ENCODE measurements at places on chromosomes 16 and 17.

DNA sequence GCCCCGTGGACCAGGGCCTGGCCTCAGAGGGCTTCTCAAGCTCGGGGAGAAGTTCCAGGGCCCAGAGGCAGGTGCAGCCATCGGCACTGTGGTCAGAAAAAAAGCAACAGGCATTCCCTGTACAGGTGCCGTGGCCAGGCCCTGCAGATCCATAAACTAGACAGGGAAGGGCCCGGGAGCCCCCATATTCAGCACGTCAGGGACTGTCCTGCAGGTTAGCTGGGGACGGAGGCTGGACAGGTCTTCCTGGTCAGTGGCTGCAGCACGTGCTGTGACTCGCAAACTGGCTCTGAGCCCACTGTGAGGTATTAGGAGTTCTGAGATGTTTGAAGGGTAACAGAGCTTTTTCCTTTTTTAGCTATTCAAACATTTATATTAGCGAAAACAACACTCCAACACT is 15.0 kb upstream of the C16orf95 start:
- no peak for DNase-seq

- DNase-seq: no peak
Observed at GRCh38 chr16:12559714-12560113, 244.0 kb downstream of the CPPED1 start.

DNA sequence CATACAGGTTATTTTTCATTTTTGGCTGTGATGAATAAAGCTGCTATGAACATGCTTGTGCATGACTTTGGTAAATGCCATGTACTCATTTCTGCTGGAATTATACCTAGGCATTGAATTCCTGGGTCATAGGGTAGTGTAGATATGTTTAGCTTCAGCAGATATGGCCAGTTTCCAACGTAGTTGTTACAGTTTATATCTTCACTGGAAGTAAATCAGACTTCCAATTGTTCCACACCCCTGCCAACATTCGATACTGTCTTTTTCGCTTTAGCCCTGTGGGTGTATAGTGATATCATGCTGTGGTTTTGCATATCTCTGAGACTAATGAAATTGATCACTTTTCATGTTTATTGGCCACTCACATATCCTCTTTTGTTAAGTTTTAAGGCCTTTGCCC is 50.4 kb downstream of the ARHGAP27 start:
- no peak for DNase-seq

GRCh38 chr17:9342225-9342624 is 233.4 kb downstream of the STX8 start:
- no peak for DNase-seq

DNA sequence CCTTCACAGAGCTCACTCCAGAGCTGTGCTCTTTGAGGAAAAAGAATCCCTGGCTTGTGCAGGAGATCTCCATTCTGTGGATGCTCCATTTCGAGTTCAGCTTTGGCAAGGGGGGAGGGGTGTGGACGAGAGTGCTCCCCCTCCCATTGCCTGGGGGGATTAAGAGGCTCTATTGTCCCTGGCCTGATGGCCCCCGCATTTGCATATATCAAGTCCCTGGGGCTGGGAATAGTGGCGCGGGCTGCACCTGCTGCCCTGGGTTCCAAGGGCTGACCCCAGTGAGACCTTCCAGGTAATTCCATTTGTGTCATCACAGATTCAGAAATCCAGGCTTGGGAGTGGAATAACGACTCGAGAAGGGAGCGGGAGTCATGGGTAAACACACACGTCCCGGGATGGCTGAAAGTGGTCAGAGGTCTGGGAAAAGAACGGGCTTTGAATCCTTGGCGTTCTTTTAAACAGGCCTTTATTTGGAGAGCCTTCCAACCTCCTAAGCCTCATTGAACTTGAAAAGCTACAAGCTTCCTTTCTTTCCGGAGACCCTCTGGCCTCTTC is 479.3 kb downstream of the HS3ST3B1 start:
- no peak for DNase-seq

- no peak for DNase-seq
Observed at GRCh38 chr17:55776271-55776670, 25.4 kb downstream of the PCTP start.

GRCh38 chr16:88735616-88736015 is 29.3 kb downstream of the CTU2 start:
- DNase-seq: no peak

DNA sequence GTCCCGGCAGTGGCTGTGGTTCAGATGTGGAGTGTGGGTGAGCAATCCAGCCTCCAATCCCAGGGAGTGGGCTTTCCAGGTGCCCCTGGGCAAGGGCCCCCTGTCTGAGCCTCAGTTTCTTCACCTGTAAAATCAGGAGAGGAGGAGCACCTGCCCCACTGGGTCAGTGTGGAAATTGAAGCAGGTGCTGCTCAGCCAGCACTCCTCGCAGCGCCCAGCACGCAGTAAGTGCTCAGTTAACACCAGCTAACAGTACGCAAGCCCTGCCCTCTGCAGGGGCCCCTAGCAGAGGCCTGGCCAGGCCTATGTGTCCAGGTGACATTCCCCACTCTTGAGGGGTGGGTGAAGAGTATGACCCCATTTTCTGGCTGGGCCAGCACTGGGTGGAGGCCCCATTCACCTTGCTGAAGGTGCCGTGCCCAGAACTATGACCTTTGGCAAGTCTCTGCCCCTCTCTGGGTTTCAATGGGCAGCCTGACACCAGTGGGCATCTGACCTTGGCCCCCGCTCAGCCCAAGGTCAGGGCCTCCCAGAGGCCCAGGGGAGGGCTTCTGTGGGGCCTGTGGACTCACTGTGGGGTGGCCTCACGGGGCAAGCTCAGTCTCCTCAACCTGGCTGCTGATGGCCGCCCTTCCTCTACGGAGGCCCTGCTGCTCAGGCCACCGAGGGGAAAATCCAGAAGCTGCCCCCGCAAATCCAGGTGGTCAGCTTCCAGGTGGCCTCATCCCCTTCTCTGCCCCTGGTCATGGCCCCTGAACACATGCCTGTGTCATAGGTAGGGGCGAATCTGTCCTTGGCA is 2.5 kb downstream of the MTSS2 start:
- no peak for DNase-seq

DNA sequence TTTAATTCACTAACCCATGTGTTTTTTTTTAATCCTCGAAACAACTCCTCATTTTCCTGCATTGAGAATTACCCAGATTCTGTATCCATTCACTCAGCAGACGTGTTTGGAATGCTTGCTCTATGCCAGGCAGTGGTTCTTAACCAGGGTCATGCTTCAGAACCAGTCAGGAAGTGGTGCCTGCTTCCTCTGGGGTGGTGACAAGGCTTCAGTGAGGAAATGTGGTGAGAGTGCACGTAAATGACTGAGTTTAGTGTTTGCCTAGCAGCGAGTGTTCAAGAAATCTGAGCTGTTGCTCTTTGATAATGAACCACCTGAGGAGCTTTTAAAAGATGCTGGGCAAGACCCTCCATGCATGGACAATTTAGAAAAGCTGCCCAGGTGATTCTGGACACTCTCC is 9.9 kb downstream of the ZFP90 start:
- peak; percentile 7 for DNase-seq

- no peak for DNase-seq
Observed at GRCh38 chr17:74380959-74381808, 13.9 kb downstream of the GPR142 start.

GRCh38 chr17:76082326-76083251 is 3.6 kb downstream of the ZACN start:
- DNase-seq: no peak

DNA sequence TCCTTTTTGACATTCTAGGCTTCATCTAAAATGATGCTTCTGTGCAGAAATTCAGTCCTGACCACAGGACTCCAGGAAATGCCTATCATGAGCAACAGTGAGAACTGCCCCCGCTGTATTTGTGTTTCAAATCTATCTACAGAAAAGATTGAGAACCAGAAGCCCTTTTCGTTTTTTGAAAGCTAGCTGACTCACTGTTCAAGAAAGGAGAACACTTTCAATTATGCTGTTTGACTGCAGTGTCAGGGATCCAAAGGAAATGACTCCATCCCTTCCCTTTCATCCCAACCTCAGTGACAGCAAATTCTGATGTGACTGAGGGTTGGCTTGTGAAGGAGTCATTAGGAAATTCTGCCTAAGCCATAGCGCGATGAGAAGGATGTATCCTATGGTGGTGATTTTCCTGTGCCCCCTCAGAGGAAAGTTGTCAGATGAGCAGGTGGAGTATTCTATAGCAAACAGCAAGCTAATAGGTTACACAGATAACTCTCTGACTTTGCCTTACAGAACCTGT is 622.3 kb downstream of the TMEM114 start:
- DNase-seq: no peak

DNA sequence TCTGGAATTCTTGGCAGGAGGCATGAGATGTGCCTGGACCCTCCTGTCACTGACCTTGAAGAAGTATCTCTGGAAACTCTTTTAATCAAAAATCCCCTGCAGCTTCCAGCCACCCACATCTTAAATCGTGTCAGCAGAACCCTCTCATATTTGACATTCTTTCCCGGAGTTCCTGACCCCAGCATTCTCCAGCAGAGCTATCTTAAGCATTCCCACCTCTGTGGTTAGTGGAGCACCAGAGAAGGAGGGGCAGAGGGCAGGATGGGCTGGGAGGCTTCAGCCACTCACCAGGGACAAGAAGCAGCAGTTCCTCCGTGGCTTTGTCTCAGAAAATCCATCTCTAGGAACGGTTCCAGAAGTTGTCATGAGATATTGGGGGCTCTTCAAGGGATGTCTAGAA is 149.9 kb downstream of the RGS9 start:
- no peak for DNase-seq

DNA sequence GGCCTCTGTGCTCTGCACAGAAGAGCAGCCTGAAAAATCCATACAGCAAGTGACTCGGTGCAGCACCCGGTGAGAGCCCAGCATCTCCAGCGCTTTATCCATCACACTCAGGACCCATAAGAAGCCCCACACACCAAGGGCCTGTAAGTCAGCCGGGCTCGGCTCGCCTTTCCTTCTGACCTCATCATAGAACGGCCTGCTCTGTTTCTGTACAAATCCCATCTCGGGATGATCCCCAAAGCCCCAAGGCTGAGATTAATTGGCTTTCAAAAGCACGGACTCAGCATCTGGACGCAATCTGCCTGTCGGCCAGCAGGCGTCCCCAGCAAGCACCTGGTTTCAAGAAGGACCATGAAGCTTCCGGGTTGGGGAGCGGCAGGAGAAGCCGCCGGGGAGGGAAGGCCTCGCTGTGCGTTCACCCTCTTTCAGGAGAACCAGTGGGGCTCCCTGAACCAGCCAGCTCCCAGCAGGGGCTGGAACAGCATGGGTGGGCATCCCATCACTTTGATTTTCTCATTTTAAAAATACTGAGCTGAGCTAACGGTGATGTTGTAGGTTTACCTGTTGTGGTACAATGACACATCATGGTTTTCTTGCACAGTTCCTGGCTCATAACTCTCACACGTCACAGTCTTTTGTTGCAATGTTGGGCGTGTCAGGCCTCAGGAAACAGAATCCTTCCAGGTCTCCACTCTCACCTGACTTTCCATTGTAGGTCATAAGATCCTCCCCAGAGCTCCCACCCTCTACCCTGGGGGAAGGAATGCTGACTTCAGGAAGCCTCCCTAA is 6.7 kb downstream of the CCDC57 start:
- DNase-seq: peak; percentile 69

GRCh38 chr17:78598013-78598471 is 20.8 kb upstream of the DNAH17 start:
- no peak for DNase-seq

- DNase-seq: no peak
Observed at GRCh38 chr16:80176114-80176513, 364.7 kb upstream of the DYNLRB2 start.

DNA sequence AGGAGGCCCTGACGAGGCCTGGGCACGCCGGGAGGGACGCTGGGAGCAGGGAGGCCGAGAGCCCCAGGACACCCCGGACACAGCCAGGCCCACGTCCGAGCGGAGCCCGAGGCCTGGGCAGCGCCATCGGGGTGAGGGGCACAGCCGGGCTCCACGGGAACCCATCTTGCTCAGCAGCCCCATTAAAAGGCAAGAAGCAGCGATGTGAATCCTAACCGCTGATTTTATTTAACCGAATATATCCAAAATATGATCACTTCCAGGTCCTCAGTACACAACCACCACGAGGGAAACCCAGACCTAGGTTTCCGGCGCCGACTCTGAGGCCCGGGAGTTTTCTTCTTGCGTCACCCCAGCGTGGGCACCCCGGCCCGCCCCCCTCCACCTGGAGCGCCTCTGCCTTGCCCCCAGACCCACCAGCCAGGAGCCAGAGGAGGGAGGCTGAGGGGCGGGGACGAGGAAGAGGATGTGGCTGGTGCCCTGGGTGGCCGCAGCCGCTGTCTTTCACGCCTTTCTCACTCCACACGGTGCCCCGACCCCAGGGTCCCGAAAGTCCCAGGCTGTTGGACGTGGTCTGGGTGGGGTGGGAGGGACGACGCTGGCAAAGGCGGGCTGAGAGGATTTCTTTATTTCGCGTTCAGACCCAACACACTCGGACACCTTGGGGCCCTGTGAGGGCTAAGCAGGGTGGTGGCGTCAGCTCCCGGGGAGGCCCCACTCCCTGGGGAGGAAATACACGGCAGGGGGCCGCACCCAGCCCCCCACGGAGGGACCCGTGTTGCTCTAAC is 568 bp upstream of the CCDC154 start:
- no peak for DNase-seq

DNA sequence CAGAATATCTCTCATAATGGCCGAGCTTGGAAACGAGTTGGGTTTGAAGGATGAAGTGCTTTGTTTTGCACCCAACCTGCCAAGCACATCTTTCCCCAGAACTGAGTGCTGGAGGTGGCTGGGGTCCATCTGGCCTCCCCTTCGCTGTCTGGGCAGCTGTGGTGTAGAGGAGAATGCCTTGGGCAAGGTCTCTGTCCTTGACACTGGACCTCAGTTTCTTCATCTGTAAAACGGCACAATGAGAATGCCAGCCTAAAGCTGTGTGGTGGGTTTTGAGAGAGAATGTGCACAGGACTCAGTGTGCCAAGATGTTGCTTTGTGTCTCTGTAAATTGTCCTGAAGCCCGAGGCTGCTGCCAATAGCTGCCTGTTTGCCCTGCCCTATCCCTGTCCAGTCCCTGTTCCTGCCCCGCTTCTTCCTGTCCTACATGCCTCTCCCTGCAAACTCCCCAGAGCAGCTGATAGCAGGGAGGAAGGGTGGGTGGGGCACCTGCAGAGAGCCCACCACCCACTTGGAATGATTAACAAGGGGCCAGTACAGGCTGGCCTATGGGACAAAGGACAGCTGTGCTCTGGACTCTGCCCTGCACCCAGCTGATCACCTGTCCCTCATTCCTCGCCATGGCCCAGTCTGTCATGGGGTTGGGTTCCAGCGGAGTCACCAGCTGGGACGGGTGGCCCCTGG is 15.3 kb downstream of the LASP1 start:
- no peak for DNase-seq

DNA sequence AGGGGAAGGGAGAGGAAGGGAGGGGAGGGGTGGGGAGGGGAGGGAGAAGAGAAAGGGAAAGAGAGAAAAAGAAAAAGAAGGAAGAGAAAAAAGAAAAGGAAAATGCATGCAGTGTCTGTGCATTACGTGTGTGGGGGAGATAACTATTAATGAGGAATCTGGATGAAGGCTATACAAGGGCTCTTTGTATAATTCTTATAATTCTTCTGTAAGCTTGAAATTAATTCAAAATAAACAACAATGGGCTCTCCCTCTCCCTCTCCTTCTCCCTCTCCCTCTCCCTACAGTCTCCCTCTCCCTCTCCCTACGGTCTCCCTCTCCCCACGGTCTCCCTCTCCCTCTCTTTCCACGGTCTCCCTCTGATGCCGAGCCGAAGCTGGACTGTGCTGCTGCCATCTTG is 143.4 kb downstream of the VPS53 start:
- DNase-seq: no peak
